ENCODE measurements at places on chromosomes 3 and 15. TPM values are rescaled to one million over a fixed set of nuclear protein-coding genes. Genes with fewer than 3 reads are reported as not detected.

Gene TLR9
- not detected for total RNA-seq

Gene DPPA2
- total RNA-seq = 1.1 TPM

Gene HTD2
- 10.9 TPM for total RNA-seq

Gene PARP15
- not detected for total RNA-seq

Gene TGM4
- not detected for total RNA-seq

Gene SLCO3A1
- total RNA-seq = 6.3 TPM

Gene CFAP91
- 7.0 TPM for total RNA-seq

Gene NAALADL2
- 4.3 TPM for total RNA-seq

Gene LRRC34
- total RNA-seq = 10.1 TPM

Gene ABTB1
- 6.8 TPM for total RNA-seq

Gene LIPH
- total RNA-seq = not detected

Gene CD96
- total RNA-seq = not detected

Gene PAQR9
- 1.9 TPM for total RNA-seq

Gene INKA1
- total RNA-seq = 17.3 TPM

Gene IQCH
- total RNA-seq = 2.8 TPM
